ENCODE measurements at places on chromosomes 1 and 21.

GRCh38 chr1:115031595-115031994, 2.0 kb downstream of the TSHB start:
- no peak for DNase-seq

GRCh38 chr1:37989361-37989930, 376 bp downstream of the SF3A3 start:
- DNase-seq, result no peak

DNA sequence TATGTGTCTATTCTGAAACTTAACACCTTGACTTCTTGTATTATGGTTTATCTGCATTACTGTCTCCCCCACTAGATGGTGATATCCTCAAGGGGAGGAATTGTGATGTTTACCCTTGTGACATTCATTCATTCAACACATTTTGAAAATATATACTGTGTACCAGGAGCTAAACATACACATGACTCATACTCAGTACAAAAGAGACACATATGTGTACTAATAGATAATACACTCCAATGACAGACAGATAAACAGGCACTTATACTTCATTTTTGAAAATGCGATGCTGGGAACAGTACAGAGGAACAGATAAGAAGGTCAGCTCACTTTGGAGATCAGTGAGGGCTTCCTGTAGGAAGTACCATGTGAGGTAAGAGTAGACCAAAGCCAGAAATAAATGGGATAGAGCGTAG, 8.9 kb upstream of the RAB3GAP2 start:
- DNase-seq, result no peak

DNA sequence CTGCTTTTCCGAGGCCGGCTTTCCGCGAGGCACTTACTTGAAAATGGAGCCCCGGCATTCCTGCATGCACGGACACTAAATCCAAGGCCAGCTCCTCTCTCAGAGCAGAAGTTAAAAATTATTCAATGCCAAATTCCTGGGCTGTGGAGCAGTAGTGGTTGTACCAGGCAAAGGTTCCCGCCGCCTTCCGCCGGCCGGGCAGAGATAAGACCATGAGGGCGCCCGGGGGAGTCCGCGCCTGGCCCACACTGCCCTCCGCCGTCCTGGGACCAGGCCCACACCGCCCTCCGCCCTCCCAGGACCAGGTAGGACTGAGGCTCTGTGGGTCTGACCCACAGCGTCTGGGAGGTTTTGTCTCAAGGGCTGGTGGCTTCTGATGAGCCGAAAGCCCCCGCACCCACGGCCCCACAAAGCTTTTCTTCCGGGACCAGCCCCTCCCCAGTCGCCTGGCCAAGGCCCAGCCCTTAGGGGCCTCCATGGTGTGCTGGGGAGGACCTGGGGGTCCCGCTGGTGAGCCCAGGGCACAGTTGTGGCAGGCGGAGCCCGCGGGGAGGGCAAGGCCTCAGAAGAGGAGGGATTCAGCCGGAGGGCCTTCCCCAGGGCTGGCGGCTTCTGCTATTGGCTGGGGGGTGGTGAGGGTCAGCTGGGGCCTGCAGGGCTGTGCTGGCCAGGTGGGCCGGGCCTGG, 12.7 kb upstream of the C1orf159 start:
- DNase-seq, result no peak

DNA sequence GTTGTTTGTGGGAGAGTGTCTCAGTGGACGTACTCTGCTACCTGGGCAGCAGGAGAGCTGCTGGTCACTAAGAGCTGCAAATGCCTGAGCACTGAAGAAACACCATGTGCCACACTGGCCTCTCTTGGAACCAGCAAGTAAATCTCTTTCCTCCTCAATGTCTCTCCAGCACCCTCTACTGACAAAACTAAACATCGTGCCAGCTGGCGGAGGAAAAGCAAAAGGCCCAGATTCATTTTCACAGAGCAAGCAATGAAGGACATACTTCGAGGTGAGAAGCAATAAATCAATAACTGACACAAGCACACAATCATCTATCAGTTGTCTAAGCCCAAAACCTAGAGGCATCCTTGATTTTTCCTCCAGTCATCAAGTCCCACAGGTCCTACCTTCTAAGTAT, 78.1 kb downstream of the RERE start:
- no peak for DNase-seq

GRCh38 chr1:206684478-206685333, at the start of gene MAPKAPK2:
Gene MAPKAPK2 (plus strand): TSS chr1:206684905. CDS start chr1:206685230, 325 bp downstream.
- DNase-seq, result peak; percentile 67

DNA sequence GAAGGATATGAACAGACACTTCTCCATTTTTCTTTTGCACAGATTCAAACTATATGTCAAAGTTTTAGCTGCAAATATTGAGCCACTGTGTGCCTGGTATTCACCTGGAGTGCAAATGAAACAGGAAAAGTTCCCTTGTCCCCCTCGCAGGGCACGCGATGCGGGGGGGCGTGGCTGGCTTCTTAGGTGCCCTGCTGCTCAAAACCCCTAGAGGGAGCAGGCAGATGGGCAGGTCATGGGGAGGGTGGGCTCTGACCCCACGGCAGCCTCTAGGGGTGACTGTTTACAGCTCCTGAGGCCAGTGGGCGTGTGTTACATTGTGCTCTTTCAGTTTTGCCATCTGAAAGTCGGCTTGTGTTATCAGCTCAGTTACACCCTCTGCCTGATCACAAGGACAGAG, 931.2 kb upstream of the B3GALT2 start:
- DNase-seq, result no peak

- no peak for DNase-seq
Measured at GRCh38 chr1:26351590-26352337, 2.2 kb downstream of the CRYBG2 start.

- DNase-seq, result no peak
Measured at GRCh38 chr1:181430015-181430885, 53.1 kb upstream of the CACNA1E start.

DNA sequence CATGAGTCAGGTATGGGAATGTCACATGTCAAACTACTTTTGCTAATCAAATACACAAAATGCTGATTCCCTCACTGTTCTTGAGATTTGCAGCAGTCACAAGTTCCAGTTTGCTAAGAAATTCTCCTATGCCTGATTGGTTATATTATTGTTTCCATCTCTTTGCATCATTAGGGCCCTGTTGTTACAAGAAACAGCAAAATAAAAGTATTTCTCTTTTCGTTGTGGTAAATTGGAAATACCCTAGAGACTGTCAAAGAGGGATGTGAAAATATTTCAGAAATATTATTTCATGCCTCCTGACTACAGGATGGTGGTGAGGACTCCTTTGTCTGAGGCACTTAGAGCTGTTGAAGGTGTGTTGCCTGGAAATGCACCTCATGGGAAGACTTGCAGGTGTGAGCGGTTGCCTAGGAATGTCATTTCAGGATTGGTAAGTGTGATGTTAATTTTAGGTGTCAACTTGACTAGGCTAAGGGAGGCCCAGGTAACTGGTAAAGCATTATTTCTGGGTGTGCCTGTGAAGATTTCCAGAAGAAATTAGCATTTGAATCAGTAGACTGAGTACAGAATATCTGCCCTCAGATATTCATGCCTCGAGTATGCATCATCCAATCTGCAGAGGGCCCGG, 117.4 kb downstream of the ROR1 start:
- no peak for DNase-seq

GRCh38 chr1:12518931-12519692, 98.9 kb downstream of the DHRS3 start:
- no peak for DNase-seq

DNA sequence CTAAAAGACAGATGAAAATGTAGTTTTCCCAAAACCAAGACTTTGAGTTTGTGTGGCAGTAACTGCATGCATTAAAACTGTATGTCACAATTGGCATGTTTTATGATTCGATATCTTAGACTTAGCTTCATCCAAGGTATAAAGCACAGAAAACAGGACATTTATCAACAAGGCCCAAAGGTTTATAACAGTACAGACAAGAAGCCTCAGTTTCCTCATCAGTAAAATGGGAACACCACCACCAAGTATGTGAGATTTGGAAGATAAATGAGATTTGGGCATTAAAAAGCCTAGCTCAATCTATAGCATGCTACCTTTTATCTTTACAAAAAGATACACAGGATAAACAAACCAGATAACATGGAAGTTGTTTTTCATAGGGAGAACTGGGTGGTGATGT, 128.5 kb downstream of the DAB1 start:
- DNase-seq, result no peak

DNA sequence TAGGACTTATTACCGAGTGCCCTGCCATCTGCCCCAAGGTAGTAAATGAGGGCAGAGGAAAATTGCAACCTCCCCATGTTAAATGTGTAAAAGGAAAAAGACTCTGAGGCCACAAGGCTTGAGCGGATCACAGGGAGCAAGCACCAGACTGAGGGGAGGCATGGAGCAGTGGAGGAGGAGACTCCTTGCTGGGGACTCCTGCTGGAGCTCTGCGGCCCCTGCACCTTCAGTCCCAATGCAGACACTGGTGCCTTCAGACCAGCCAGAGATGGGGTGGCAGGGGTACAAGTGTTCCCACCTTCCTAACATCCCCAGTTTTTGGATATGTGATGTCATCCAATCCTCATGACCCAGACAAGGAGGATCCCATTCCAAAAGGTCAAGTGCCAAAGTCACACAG, 128.4 kb upstream of the NGF start:
- DNase-seq, result no peak

GRCh38 chr21:17616831-17617230, 4.1 kb upstream of the BTG3 start:
- no peak for DNase-seq

GRCh38 chr1:160416369-160416768, 16.0 kb downstream of the VANGL2 start:
- no peak for DNase-seq

DNA sequence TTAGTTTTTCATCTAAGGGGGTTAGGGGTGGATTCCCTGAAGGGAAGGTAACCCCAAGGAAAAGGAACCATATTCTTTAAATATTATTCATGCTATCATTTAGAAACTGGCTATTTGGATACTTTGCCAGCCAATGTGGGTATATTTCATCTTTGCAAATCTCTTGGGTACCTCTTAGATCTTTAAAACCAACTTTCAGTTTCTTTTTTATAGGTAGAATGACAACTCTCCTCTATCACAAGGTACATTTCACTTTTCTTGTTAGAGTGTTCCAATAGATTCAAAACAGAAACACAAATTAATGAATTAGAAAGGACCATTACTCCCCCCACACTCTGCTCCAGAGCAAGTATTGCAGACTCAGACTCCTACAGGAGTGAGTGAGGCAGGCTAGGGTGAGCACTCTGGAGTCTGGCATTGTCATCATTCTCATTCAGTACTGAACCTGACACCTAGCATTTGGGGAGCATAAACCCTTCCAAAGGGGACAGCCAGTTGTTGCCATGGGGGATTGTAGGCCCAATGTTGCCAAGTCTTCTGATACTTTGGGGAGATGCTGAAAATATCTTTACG, 43.0 kb downstream of the MACO1 start:
- DNase-seq, result no peak

- DNase-seq, result no peak
Measured at GRCh38 chr1:206890125-206891060, 6.8 kb upstream of the IL24 start.

DNA sequence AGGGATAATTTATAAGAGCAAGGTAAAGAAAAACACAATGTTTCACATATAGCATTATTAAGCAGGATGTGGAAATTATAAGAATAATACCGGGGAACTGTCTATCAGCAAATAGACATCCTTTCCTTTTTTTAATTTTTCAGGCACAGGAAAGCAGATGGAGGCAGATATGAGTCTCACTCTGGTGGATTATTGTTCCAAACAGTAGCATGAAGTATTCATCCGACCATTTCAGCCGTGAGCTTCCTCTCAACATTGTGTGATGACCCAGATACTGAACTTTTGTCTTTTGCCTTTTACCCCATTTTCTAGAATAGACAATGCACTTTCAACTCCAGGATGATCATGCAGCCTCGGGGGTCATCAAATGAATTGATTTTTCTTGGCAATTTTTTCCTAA, 599.8 kb downstream of the ADGRL2 start:
- DNase-seq, result no peak

GRCh38 chr1:242828199-242828598, 303.7 kb upstream of the PLD5 start:
- DNase-seq, result no peak

DNA sequence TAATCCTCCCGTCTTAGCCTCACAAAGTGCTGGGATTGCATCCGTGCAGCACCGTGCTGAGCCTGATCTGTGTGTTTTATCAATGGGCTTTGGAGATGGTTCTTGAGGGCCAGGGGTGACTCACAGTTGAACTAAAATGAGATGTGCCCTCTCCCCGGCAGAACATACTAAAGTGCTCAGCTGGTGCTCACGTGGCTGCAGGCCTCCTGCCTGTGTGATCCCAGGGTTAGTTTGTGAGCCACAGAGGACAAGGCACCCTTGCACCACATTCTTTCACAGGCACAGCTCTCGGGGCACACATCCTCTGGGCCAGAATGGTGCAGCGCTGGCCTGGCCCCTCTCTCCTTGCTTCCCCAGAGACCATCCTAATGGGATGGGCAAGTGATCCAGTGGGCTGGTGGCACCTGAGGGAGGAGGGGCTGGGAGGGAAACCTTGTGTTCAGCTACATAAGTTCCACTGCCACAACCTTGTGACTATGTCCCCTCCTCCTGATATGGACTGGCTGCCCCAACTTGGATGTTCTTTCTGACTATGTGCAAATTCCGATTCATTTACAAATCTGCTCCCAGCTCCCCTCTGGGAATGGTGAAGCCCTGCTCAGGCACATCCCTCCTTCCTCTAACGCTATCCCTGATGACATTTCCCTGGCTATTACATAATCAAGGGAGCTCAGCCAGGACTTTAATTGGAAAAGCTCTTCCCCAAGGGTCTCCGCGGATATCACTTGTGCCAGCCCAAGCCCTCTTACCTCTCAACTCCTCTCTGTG, 197.0 kb upstream of the EDN2 start:
- DNase-seq, result no peak

DNA sequence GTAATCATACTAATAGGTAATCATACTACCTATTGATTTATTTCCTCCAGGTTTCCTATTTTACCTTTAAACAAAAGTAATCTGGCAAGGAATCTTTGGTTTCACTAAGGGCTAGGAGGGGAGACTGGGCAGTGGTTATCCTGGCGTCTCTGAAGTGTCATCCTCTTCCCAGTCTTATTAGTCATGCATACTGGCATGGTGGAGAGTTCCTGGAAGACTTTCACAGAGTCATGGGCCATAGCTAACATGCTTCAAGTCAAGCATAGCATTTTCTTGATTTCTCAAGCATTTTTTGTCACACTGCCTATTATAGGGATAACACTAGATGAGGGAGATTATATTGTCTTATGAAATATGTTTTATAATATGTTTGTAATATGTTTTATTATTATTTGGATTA, 64.0 kb upstream of the ASB17 start:
- DNase-seq, result no peak

GRCh38 chr21:33712022-33712803, 69.9 kb downstream of the ITSN1 start:
- DNase-seq, result no peak

DNA sequence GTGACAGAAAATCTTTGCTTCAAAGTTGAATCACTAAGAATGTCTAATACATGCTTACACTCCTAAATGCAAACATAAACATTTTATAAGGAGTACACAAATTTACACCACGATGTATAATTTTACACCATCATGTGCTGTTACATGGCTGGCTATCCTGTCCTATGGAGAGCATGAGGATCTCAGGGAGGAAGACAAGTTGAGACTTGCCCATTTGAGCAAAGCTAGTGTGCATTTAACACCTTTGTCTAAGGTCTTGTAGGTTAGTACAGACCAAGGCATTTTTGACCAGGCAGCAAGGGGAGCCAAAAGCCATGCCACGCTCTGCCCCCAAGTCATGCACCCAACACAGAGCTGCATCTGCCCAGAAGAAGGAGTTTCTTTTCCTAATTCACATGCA, 14.5 kb upstream of the COG2 start:
- DNase-seq, result no peak
